Cerebellar nuclear complex (tissue), 1 donor: ENCODE measurements at places on chromosomes 7 and 10.
A peak's percentile ranks its signal among the peaks of the same experiment; 100 is the strongest.

DNA sequence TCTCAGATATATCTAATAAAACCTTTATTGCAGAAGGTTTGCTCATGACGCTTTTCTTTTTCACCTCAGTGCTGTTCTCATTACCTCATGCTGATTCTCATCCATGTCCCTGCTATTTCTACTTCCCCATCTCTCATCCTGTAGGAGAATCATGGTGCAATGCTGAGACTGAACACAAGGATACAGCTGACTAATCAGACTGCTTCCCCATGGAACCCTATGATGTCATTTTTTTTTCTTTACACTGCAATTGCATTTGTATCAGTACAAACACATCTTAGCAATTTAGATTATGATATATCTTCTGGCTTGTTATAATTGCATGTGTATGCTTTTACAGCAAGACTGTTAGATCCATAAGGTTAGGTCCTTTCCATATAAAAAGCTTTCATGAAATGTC, 93.7 kb downstream of the SEMA3A start:
- DNase-seq = no peak

- no peak for DNase-seq
These were observed 5.8 kb downstream of the NEBL start for GRCh38 chr10:20891338-20891714.

GRCh38 chr7:106792233-106792926, 72.7 kb upstream of the PIK3CG start:
- DNase-seq = no peak

- DNase-seq = no peak
These were observed 973 bp downstream of the GPR158 start for GRCh38 chr10:25175527-25176420.

GRCh38 chr10:125779403-125780327, 4.0 kb upstream of the MMP21 start:
- no peak for DNase-seq

DNA sequence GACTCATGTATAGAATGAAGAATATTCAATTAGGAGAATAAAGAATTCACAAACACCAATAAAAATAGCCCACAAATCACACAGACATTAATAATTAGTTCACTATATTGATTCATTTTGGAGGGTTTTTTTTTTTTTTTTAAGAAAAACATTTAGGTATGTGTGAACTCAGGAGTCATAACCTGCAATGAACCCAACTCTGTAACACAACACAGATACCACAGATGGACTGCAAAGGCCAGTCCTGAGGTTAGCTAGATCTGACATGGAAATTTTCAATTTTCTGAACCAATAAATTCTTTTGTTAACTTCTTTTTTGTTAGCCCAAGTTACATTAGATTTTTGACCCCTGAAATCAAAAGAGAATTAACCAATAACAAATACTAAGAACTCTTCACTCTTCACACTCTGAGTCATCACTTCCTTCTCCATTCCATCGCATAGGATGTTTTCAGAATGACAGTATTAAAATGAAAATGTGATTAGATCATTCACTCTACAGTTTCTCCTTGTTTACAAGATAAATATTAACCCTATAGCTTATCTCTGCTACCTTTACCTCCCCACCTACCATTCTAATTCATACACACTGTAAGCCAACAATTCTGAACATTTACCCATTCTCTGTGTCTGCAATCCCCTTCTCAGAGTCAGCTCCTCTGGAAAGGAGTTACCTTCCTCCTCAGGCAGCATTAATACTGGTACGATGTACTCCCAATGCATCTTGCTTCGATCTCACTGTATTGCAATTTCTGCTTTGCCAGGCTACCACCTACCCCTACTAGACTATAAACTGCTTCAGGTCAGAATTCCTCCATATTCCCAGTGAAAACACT, 141.5 kb downstream of the LRRN3 start:
- DNase-seq = no peak

DNA sequence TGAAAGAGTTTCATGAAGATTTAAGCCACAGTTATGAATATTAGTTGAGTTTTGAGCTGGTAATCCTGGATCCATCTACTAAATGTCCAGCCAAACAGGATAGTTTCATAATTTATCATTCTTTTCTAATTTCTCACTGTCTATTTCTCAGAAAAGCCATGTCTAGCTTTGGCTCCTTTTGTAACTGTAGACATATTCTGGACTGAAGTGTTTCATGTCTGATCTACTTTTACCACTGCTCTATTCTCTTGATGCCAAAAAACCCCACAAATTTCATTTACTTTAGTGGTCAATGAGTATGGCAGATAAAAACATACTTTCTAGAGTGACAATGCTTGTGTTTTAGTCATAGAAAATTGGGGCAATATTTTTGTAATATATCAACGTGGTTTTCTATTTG, 61.2 kb downstream of the ICA1 start:
- DNase-seq = no peak

DNA sequence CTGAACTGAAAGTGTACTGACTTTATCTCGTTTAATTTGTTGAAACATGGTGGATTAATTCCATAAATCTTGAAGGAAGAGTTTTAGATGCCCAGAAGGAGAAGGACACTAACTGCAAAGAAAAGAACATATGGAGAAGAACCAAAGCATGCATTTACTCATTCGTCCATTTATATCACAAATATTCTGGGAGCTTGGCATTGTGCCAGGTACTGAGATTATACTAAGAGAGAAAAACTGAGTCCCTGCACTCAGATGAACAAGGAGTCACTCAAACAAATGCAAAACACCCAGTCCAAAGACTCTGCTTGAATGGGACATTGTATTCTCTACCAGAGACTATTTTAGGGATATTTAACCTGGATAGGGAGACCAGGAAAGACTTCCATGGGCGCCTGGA, 588.0 kb upstream of the MGMT start:
- no peak for DNase-seq

- DNase-seq = no peak
These were observed 130.2 kb downstream of the SAMD9 start for GRCh38 chr7:92987538-92987937.

- no peak for DNase-seq
These were observed 129.1 kb upstream of the ANK3 start for GRCh38 chr10:60518745-60519144.

DNA sequence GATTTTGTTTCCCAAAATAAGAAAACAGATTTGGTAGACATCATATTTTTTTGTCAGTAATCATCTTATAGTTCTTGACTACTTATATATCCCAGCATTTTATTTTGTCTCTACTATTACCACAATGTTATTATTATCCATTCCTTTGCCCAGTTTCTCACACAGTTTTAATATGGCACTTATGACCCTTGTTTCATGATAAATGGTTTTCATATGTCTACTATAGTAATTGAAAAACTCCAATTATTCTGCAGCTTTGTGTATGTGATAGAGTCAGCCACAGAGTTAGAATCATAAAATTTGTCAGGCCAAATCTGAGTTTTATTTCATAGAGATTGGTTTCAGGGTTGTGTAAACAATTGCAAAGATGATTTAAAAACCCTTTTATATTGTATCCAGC, 203.9 kb downstream of the MALRD1 start:
- no peak for DNase-seq

- DNase-seq = no peak
These were observed 56.6 kb upstream of the ANK3 start for GRCh38 chr10:60446070-60446833.

GRCh38 chr7:41298409-41298808, 404.5 kb downstream of the INHBA start:
- DNase-seq = no peak

- no peak for DNase-seq
These were observed 3.0 kb upstream of the EPHB6 start for GRCh38 chr7:142851919-142852318.

DNA sequence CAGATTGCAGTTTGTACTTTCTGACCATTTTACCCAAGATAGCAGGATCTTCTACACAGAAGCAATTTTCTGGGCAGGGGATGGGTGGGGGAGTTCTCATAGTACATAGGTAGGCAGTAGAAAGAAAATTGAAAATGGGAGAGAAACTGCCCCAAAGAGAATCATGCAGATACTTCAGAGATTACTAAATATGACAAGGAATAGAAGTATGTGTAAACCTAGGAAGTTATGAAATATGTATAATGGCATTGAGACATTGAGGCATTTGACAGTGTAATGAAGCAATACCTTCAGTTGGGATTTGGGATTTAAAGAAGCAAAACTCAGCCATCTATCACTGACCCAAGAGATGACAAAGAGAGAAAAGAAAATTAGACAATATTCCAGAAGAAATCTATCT, 233.0 kb downstream of the PTN start:
- DNase-seq = no peak

GRCh38 chr7:92880212-92881090, 44.1 kb upstream of the CDK6 start:
- DNase-seq = no peak

GRCh38 chr10:119253433-119254174, 46.2 kb downstream of the GRK5 start:
- DNase-seq = no peak

- DNase-seq = no peak
These were observed 36.6 kb upstream of the CALD1 start for GRCh38 chr7:134742688-134743350.

- DNase-seq = no peak
These were observed 10.9 kb downstream of the C10orf71 start for GRCh38 chr10:49309691-49310411.

DNA sequence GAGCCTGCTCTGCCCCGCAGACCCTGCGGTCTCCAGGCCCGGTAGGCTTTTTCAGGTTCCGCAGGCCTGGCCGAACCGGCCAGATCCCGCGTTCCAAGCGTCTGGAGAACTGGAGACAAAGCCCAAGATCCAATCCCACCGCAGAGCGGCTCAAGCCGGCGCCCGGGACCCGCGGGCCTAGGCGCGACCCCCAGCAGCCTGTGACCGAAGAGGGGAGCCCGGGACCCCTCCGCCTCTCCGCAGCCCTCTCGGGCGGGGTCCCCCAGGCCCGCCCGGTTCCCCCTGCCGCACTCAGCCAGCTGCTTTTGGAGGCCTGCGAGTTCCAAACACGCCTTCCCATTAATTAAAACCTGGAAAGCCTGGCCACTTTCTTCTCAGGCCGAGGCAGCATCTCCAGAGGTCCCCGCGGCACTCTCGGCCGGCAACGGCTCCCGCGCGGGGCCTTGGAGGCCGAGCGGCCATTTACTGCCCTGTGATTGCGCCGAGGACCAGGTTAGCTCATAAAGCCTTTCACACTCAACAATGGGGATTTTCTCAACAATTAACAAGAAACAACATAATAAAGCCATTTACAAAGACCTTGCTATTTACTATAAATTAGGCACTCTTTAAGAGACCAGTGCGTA, 16.7 kb downstream of the SKIDA1 start:
- DNase-seq = no peak

GRCh38 chr10:73493781-73494180, 2.0 kb downstream of the PPP3CB start:
- no peak for DNase-seq

DNA sequence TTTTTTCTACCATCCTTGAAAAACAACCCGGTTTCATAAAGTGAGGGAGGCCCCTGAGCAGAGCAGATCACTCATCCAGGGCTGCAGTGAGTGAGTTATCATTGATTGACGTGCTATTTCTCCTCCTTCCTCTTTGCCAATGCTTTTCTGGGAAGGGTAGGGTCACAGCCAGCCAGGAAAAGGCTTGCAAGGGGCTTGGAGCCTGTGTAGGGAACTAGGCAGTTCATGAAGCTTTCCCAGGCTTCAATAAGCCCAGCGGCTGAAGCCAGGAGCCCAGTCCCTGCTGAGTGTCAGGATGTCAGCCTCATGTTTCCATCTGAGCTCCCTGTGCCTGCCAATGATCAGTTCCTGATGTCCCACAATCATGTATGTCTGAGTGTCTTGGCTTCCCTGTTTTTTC, 584.7 kb downstream of the GALNT17 start:
- DNase-seq = peak; percentile 18

- DNase-seq = no peak
These were observed 15.7 kb downstream of the PPP1R3C start for GRCh38 chr10:91617072-91617609.

DNA sequence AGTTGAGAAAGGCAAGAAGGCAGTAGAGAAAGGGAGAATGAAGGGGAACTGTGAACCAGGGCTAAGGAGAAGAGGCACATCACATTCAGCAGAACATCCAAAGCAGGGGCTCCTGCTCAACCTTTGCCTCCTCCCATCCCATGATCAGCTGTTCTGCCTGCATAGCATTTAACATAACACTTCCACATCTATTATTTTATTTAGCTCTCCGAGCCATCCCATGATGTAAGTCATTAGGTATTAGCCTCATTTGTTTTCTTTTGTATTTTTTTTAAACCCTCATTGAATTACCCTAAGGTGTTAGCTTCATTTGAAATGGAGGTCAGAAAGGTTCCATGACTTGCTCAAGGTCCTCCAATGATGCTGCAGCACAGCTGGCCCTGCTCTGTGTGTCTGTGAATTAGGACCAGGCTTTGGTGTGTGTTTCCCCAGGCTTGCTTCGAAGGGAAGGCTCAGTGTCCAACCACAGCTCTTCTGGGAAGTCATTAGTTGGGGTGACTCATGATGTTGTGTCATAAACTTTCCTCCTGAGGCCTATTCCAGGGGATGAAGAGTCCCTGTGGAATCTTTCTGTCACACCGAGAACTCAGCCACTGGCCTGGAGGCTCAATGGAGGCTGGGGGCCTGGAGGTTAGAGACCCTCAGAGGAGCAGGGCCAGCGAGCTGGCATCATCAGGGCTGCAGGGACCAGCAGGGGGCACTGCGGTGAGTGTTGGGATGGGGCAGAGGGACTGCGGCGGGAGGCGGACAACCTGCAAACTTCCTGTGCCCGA, 16.5 kb downstream of the NPFFR1 start:
- DNase-seq = no peak

DNA sequence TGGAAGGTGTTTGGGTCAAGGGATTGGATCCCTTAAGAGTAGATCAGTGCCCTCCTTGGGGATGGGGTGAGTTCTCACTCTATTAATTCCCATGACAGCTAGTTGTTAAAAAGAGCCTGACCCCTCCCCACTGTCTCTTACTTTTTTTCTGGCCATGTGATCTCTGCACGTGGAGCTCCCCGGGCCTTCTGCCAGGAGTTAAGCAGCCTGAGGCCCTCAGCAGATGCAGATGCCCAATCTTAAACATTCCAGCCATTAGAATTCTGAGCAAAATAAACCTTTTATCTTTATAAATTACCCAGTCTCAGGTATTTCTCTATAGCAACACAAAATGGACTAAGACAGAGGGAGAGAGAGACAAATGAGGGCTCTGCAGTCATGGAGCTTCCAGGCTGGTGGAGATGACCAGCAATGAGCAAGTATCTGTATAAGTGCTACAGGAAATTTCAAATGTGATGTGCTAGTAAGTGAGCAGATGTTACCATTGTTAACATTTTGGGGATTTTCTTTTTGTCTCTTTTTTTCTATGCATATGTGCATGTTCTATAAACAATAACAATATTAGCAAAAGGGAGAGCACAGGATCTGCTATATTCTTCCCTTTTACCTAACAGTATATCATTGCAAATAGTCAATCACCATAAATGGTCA, 26.7 kb downstream of the PLPP4 start:
- DNase-seq = no peak

DNA sequence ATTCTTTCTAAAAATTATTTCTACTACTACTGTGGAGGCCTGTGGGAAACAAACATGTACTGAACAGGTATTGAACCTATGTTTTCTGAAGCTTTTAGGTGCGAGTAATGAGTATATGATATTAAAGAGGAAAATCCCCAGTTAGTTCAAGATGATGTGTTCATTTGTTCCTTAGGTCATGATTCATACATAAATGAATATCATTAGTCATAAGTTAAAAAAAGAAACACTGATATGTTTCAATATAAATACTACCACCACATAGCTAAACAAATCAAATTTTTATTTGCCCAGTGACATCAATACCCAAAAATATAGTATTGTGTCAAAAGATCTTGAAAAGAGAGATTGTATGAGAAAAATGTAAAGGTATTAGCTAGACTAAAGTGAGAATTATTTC, 210.7 kb upstream of the GNAI1 start:
- no peak for DNase-seq

GRCh38 chr10:2463316-2463715, 604.0 kb upstream of the PFKP start:
- DNase-seq = no peak
